ENCODE measurements at places on chromosomes 1 and 21.
A peak's percentile ranks its signal among the peaks of the same experiment; 100 is the strongest.

- DNase-seq = no peak
Measured at GRCh38 chr21:20086508-20086907, 911.7 kb upstream of the NCAM2 start.

DNA sequence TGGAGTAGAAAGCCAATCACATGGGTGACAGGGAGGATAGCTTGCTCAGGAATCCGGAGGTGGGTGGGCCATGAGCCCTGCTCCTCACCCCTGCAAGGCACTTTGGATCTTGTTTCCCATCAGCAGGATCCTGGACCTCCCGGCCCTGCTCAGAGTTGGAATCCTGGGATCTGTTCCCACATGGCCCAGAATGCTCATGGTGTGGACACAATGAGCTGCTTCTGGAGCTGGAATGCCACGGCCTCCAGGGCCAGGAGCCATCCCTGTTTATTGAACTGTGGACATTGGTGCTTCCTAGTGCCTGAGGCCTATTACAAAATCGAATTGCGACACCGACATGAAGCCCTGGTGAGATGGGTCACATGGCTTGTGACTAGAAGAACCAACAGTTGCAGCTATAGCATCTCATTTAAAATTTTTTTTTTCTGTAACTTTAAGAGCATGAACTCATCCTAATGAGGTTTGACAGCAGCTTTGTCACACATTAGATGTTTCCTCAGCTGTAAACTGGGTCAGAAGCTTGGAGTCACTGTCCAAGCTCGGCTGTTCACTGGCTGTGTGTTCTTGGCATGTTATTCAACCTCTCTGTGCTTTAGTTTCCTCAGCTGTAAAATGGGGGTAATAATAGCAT is 40.4 kb upstream of the GOLT1A start:
- peak; percentile 85 for DNase-seq

- peak; percentile 68 for DNase-seq
Measured at GRCh38 chr1:201750934-201751333, 78.0 kb upstream of the IPO9 start.

GRCh38 chr1:205450448-205450847 is 5.4 kb downstream of the BLACAT1 start:
- DNase-seq = no peak

DNA sequence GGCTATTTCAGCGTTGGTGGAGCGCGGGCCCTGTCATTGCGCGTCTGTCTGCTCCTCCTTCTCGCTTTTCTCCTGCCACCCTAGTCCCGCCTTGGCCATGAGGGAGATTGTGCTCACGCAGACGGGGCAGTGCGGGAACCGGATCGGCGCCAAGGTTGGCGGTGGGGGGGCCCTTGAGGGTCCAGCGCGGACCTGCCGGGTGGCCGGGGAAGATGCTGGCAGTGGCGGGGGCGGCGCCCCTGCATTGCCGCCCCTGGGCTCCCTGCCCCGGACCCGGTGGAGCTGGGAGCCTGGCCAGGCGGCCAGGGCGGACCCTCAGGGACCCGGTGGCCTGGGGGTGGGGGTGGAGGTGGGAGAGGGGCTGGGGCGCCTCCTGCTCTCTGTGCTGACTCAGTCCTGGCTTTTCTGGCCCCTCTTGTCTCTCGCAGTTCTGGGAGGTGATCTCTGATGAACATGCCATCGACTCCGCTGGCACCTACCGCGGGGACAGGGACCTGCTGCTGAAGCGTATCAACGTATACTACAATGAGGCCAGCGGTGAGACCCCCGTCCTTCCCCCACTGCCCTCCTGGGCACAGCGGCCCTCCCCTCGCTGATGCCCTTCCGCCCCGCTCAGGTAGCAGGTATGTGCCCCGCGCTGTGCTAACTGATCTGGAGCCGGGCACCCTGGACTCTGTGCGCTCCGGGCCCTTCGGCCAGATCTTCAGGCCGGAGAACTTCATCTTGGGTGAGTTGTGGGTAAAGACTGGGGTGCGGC is 58.3 kb upstream of the MAP1LC3C start:
- DNase-seq = no peak

GRCh38 chr1:37449936-37450335 is 24.4 kb upstream of the ZC3H12A start:
- DNase-seq = peak; percentile 9

All from AG10803 (cell line).